EH (cell line): ENCODE measurements at places on chromosomes 3 and 15.

- no peak for DNase-seq
Observed at GRCh38 chr3:137582484-137582883, 181.6 kb upstream of the SOX14 start.

DNA sequence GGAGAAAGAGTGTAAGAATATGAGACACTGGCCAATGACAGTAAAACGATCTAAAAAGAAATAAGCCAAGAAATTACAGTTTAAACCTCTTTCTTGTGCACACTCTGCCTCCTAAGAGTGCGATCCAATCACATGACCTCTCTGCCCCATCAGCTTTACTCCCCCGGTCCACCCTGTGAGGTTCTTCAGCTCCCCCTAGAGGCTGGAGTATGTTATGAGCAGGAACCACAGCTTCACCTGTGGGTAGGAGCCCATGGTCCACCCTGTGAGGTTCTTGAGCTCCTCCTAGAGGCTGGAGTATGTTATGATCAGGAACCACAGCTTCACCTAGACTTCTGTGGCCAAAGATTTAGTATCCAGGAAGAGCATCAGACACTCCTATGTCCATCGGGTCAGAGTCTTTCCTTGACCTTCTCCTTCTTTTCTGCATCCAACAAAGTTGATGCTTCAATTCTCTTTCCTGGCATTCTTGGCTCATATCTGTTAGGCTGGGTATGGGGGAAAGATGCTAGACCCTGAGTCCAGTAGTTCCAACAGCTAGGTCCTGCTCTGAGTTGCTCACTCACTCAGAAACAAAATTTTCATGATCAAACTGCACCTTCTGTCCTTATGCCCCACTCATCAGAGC is 164.0 kb downstream of the MINAR1 start:
- DNase-seq, result peak; percentile 78

- DNase-seq, result no peak
Observed at GRCh38 chr3:72811571-72811970, 36.7 kb downstream of the SHQ1 start.

DNA sequence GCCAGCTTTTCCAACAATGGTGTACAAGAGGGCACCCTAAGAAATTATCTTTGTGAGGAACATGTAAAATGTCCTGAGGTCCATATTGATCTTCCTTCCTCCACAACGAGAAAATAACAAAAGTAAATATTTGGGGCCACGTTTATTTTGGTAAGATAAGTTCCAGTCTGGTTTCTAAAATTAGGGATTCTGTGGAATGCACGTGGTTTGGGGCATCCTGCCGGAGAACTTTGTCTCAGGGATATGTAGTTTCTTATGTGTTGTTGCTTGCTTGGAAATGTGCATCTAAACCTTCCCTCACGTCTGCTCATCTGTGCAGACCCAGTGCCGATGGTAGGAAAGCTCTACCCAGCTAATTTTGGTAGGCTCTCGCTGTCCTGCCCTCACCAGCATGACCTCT is 62.8 kb downstream of the CTDSPL start:
- peak; percentile 58 for DNase-seq

GRCh38 chr3:84108442-84108971 is 850.3 kb upstream of the CADM2 start:
- no peak for DNase-seq

- DNase-seq, result no peak
Observed at GRCh38 chr3:37544869-37545352, 316.8 kb upstream of the CTDSPL start.

DNA sequence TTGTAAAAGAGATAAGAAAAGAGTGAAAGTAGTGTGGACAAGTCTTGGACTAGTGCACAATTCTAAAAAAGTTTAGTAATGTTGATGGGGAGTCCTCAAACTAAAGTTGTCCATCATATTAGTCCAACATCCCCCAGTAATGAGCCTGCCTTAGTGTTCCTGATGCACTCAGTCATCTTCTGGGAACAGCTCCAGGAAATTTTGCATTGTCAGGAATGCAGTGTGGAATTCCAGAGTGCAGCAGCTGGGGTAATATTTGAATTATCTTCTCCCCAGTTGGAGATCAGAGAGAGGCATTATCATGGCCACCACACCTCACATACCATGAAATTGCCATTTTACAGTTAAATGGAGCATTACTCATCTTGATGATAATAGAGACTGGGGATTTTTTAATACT is 528.8 kb upstream of the NAALADL2 start:
- peak; percentile 98 for DNase-seq

DNA sequence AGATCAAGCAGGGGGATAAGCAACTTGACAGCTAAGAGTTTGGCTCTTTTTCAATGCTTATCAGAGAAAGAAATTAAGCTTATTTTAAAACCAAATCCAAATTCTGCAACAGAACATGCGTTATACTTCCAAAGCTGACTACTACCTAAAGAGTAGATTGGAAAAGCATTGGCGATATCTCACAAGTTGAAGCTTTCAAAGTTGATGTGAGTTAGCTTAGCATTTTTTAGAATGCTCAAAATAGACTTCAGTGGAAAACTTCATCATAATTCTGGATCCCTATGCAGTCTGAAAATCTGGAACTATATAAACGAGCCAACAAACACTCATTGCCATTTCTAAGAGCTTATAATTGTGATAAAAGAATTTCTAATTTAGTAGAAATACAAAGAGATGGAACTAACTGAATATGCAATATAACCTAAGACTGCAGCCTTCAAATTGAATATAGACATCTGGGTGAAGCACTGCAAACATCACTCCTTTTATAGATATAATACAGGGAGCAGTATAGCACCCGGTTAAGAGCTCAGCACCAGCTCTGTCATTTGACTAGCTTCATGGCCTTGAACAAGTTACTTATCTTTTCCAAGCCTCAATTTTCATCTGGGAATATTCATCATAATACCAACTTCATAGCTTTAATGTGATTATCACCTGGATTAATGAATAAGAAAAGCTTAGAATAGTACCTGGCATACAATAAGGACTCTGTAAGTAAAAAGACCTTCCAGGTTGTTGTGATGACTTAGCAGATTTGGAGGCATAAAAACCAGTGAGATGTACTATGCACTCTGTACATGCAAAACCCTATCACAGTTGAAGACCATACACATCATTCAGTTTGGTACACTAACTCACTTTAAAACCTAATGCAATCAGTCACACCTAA is 242.7 kb upstream of the TTC14 start:
- no peak for DNase-seq

- peak; percentile 42 for DNase-seq
Observed at GRCh38 chr3:107430996-107431245, 53.7 kb downstream of the CCDC54 start.

- peak; percentile 91 for DNase-seq
Observed at GRCh38 chr15:61051569-61052031, 177.5 kb downstream of the RORA start.

DNA sequence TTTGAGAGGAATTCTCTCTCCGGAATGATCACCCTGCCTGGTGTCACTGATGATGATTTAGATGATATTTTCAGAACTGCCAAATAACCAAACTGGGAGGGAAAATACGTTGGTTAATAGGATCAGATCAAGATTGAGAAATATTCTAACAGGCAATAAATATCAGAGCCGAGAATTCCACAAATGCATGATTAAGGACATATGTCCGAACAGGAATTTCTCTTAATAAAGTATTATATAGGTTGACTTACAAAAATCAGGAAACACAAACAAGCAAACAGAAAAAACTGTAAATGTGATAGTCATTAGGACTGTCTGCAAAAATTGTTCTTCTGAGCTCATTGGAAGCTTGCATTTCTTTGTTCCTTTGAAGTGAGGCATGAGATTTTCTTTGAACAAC is 75.1 kb upstream of the PHLDB2 start:
- peak; percentile 38 for DNase-seq

GRCh38 chr3:18758047-18758704 is 333.0 kb upstream of the SATB1 start:
- DNase-seq, result no peak

DNA sequence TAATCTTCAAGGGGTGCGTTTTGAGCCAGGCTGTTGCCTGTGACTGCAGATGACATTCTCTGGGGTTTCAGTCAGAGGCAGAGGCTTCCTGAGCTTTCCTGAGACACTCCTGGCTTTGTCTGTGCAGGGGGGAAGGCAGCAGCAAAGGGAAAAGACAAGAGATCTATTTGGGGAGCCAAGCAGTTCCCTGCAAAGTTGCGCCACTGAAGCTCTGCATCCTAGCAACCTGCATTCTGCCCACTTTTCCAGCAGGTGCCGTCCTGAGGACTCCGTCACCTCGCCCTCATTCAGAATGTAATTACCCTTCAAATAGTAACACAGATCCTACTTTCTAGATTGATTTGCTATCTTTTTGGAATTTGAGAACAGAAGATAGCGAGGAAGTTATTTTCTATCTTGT is 1.9 kb upstream of the TMEM158 start:
- no peak for DNase-seq

DNA sequence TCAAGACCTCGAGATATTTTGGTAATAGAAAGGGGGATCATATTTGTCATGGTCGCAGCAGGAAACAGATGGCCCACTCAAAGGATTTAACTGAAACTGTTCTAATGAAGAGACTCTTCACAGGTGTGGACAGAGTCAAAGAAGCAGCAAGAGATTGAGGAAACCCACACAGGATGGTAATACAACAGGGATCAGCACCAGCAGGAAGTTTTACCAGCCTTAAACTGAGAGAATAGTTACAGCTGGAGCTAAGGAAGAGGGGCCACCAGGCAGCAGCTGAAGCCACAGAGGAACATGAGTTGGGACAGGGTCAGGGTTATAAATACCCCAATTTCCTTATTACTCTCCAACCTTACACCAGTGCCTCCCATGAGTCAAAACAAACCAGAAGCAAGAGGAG is 131.8 kb upstream of the UBE2E2 start:
- DNase-seq, result no peak

DNA sequence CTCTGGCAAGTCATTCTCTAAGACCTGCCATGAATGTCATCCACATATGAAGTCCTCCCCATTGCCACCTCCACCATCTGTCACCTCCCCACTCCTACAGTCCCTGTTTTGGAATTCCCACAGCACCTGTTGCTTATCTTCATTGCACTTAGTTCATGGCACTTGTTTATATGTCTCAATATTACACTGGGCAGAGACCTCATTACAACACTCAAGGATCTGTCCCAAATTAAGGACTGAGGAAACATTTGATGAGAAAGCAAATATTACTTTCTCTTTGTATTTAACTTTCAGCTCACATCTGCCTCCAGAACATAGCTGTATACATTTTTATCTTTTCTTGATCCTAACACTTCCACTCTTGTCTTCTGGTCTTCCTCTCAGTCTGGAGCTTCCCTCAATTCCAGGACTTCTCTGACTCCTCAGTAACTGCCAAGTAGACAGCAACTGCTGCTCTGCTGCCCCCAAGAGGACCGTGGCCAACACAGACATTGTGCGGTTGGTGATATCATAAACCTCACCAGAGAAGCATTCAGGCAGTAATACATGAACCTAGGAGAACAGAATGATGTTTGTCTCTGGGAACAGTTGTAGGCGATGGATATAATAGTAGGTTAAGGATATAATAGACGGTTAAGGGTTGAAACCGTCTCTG is 45.0 kb upstream of the FGF12 start:
- peak; percentile 48 for DNase-seq

DNA sequence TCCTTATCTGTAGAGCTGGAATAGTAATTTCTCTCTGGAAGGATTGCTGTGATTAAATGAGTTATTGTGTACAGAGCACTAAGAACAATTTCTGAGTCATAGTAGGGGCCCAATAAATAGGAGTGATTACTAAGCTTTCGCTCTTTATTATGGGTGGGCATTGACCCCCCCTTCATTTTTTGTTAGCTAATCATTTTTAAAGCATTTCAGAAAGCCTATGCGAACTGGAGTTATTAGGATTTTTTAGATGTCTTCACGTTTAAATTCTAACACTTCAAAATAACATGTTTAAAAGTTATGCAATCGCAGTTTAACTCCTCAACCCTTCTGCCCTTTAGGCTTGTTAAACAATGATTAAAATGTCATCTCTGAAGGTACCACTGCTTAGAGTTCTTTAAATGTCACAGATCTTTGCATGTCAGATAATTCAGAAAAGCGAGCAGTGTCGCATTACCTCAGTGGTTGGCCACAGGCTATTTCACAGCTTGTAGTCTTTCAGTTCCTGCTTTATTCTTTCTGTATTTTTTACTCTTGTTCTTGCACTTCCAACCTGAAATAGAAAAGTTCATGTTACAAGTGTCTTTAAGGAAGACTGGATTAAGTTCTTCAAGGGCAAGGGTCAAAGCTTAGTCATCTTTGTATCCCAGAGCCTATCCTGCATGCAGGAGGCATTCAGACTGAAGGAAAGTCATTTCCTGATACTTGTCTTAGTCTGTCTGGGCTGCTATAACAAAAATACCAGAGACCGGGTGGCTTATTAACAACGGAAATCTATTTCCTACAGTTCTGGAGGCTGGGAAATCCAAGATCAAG is 102.9 kb downstream of the FNDC3B start:
- DNase-seq, result peak; percentile 89

GRCh38 chr3:3334491-3334890 is 155.0 kb upstream of the CRBN start:
- no peak for DNase-seq

DNA sequence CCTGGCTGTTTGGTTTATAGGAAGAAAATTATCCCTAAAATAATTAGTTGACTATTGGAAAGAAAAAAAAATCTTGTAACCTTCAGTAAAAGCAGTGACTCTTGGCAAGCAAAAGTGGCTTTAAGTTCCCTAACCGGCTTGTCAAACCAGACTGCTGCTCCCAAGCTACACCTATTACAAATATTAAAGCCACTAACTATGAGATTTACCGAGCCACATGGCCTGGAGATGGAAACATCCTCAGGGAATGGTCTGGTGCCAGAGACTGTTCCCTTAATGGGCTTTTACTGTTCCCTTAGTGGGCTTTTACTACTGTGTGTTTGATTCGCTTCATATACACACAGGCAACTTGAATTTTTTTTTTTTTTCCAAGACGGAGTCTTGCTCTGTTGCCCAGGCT is 35.9 kb upstream of the ZNF774 start:
- DNase-seq, result no peak

- no peak for DNase-seq
Observed at GRCh38 chr3:22846566-22846965, 356.6 kb upstream of the UBE2E2 start.

DNA sequence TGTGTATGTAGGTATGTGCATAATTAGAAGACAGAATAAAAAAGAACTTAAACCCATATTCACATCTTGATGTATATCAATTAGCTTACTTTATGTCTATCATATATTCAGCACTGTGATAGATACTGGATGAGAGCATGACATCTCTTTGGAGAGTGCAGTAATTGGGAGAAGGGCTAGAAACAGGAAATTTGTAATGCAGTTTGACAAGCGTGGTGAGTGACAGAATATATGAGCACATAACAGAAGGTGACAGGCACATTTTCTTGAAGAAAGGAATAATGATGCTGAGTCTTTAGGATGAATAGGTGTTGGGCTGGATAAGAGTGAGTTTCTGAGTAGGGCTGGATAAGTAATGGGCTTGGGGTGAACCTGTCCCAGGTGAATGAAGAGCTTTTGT is 680.3 kb upstream of the ZNF385D start:
- no peak for DNase-seq

GRCh38 chr15:79994615-79995014 is 23.6 kb upstream of the BCL2A1 start:
- peak; percentile 64 for DNase-seq

- no peak for DNase-seq
Observed at GRCh38 chr3:85604641-85605040, 645.9 kb downstream of the CADM2 start.
